Right lobe of liver (tissue), 6 donors: ENCODE measurements at places on chromosomes 16 and 17.
A peak's percentile ranks its signal among the peaks of the same experiment; 100 is the strongest.

- DNase-seq = peak; percentile 81
- no peak overlapping the region for H3K4me3 ChIP-seq
- no peaks in the 10 kb centered on the region for H3K4me1 ChIP-seq
- peak overlapping the region; percentile 27 for H3K27ac ChIP-seq
- no peaks in the 10 kb centered on the region for H3K27me3 ChIP-seq
These were observed 10.9 kb downstream of the KIFC3 start for GRCh38 chr16:57791195-57791892.

- DNase-seq = no peak
- H3K4me3 ChIP-seq = no peak overlapping the region
- H3K4me1 ChIP-seq = peaks cover 20% of the 10 kb centered on the region
- H3K36me3 ChIP-seq = no peaks in the 10 kb centered on the region
- H3K27me3 ChIP-seq = no peaks in the 10 kb centered on the region
These were observed 98.0 kb downstream of the AMFR start for GRCh38 chr16:56327071-56327928.

GRCh38 chr16:86714166-86714565, 135.8 kb downstream of the FOXL1 start:
- no peak for DNase-seq
- no peak overlapping the region for H3K4me3 ChIP-seq
- H3K27ac ChIP-seq = no peak overlapping the region
- no peaks in the 10 kb centered on the region for H3K27me3 ChIP-seq
- H3K4me1 ChIP-seq = no peaks in the 10 kb centered on the region

- H3K4me1 ChIP-seq = no peaks in the 10 kb centered on the region
- no peak overlapping the region for H3K27ac ChIP-seq
- H3K27me3 ChIP-seq = no peaks in the 10 kb centered on the region
- H3K4me3 ChIP-seq = no peak overlapping the region
- no peaks in the 10 kb centered on the region for H3K36me3 ChIP-seq
These were observed 41.8 kb upstream of the NUDT7 start for GRCh38 chr16:77680496-77680895.

DNA sequence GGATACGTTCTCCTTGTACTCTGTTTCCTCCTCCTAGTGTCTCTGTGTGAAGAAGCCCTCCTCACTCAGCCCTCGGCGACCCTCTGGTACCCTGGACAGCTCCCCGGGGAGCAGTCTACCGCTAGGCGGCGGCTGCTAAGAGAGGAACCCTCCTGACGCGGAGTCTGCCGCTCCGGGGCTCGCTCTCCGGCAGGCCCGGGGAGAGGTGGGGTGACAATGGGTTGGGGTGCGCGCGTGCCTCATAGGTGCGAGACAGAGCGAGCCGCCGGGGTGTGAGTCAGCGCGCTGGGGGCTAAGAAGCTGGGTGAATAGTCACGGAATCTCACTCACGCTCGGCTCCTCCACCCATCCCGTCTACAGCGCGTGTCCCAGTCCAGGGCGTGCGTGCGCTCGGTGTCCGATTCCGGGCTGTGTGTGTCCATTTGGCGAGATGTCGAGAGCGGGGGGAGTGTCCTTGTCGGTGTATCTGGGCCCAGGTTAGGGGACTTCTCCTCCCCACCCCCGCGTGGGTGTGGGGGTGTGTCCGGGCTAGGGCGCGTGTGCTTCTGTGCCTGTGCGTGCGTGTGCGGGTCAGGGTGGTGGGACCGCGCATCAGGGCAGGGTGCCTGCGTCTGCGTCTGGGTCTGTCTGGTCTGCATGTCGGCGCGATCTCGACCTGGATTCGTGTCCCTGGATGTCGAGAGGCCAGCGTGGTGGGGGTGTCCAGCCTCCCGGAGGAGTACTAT, 577 bp upstream of the HS3ST2 start:
- no peak overlapping the region for H3K27ac ChIP-seq
- peaks cover 14% of the 10 kb centered on the region for H3K4me1 ChIP-seq
- H3K36me3 ChIP-seq = no peaks in the 10 kb centered on the region
- no peaks in the 10 kb centered on the region for H3K27me3 ChIP-seq

DNA sequence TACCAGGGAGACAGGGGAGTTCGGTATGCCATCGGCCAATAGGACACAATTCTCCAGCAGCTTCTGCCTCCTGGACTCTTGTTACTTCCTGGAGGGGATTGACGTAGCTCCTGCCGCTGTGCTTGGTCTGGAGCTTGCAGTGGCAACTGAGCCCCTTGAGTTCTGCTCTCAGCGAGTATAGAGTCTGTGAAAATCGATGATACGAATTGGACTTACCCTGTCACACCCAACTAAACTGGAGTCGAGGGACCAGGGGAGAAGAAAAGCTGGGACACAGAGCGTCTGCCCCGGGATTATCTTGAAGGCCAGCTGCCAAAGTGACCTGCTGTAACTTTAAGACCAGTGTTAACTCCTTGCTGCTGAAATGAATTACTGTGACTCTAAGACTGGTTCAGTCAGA, 22.2 kb downstream of the SEC14L1 start:
- no peaks in the 10 kb centered on the region for H3K4me1 ChIP-seq
- H3K36me3 ChIP-seq = no peaks in the 10 kb centered on the region
- no peak for DNase-seq
- H3K27ac ChIP-seq = no peak overlapping the region
- H3K27me3 ChIP-seq = no peaks in the 10 kb centered on the region

GRCh38 chr16:57357330-57358085, 1.1 kb upstream of the CCL22 start:
- no peaks in the 10 kb centered on the region for H3K36me3 ChIP-seq
- H3K27me3 ChIP-seq = no peaks in the 10 kb centered on the region
- H3K4me1 ChIP-seq = no peaks in the 10 kb centered on the region
- DNase-seq = no peak

DNA sequence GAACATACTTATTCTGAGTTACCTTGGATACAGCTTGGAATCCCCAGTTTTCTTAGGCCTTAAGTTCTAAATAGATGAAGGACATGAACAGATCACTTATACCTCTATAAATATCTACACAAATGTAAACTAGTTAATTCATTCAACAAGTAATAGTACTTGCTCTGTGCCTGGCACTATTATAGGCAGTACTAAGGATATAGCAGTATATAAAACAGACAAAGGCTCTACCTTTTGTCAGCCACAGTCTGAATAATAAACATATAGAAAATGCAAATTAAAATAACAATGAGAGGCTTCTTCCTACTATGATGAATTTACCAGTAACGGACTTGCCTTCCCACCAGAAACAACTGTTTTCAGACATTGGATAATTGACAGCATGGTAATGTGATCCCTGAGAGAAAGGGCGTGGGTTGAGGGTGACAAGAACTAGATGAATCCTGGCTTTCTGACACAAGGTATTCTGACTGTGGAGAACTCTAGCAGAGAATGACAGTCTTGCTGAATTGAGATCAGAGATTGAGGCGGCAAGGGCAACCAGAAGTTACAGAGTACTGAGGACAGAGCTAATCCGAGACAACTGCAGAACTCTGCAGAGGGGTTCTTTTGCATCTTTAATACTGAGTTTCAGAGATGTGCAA, 170.5 kb downstream of the TANC2 start:
- H3K27ac ChIP-seq = no peak overlapping the region
- H3K4me1 ChIP-seq = no peaks in the 10 kb centered on the region
- no peaks in the 10 kb centered on the region for H3K27me3 ChIP-seq
- no peak for DNase-seq
- no peak overlapping the region for H3K4me3 ChIP-seq

DNA sequence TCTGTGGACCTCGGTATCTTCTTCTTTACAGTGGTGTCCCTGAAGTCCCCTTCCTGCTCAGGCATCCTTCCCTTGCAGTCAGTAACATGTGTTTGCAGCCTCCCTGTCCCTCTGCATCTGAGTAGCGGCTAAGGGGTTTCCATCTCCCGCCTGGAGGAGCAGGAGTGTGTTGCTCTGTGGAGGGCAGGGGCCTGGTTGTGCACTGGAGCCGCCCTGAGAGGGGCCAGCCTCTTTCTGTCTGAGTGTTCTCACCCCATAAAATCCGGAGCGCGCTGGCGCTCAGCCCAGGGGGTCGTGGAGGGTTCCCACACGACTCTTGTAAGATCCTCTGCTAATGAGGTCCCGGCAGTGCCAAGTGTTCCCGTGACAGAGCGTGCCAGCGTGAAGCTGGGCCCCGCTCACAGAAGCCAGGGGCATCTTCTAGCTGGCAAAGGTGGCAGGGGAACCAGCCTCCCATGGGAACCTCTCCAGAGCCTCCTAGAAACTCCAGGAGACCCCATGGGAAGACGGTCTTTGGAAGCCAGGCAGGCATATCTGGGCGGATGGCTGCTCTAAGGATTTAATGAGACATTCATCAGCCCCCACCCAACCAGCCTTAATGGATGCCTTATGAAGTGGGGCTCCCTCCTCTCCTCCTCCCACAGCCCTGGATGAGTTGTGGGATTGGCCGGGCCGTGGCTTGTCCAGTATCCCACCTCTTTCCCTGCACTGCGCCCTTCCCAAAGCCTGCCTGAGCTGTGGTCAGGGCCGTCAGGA, 91.4 kb upstream of the GSE1 start:
- no peak overlapping the region for H3K4me3 ChIP-seq
- no peaks in the 10 kb centered on the region for H3K36me3 ChIP-seq
- DNase-seq = no peak
- peaks cover 6% of the 10 kb centered on the region for H3K4me1 ChIP-seq
- H3K27ac ChIP-seq = peak overlapping the region; percentile 44

GRCh38 chr17:46901291-46901690, 21.7 kb upstream of the GOSR2 start:
- H3K27ac ChIP-seq = no peak overlapping the region
- no peak overlapping the region for H3K4me3 ChIP-seq
- no peaks in the 10 kb centered on the region for H3K4me1 ChIP-seq
- no peaks in the 10 kb centered on the region for H3K27me3 ChIP-seq
- DNase-seq = no peak
- no peaks in the 10 kb centered on the region for H3K36me3 ChIP-seq
